Natural killer cell (primary cell): ENCODE measurements at places on chromosomes 3 and 15.

GRCh38 chr3:55607844-55608243 lies 120.7 kb upstream of the WNT5A start:
- no peak overlapping the region for H3K27ac ChIP-seq
- no peak for DNase-seq
- no peaks in the 10 kb centered on the region for H3K4me1 ChIP-seq
- no peaks in the 10 kb centered on the region for H3K27me3 ChIP-seq
- H3K36me3 ChIP-seq = no peaks in the 10 kb centered on the region
- H3K4me3 ChIP-seq = no peak overlapping the region

DNA sequence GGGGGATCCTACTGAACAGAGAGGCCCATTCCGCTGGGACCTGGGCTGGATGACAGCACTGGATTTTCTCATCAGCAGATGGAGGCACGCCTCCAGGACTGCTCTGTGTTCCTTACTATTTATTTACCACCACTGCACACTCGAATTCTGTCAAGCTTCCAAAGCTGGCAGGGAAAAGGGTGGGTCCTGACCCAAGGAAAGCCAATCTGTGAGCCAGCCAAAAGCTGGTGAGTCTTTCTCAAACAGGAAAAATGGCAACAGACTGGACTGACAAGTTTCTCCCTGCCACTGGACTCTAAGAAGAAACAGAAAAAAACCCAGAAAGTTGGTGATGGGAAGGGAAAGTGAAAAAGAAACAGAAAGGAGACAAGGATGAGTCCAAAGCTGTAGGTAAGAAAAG lies 37.8 kb downstream of the CD47 start:
- peaks cover 2% of the 10 kb centered on the region for H3K4me1 ChIP-seq
- H3K27me3 ChIP-seq = no peaks in the 10 kb centered on the region
- H3K36me3 ChIP-seq = peaks cover 80% of the 10 kb centered on the region
- H3K4me3 ChIP-seq = no peak overlapping the region

- H3K27me3 ChIP-seq = no peaks in the 10 kb centered on the region
- H3K4me1 ChIP-seq = no peaks in the 10 kb centered on the region
- no peak for DNase-seq
- H3K4me3 ChIP-seq = no peak overlapping the region
- H3K36me3 ChIP-seq = no peaks in the 10 kb centered on the region
- H3K27ac ChIP-seq = no peak overlapping the region
Measured at GRCh38 chr15:27833178-27833577, 265.9 kb downstream of the OCA2 start.

- no peak overlapping the region for H3K4me3 ChIP-seq
- H3K27ac ChIP-seq = no peak overlapping the region
- DNase-seq = no peak
- H3K36me3 ChIP-seq = peaks cover 4% of the 10 kb centered on the region
- H3K27me3 ChIP-seq = no peaks in the 10 kb centered on the region
- H3K4me1 ChIP-seq = peaks cover 13% of the 10 kb centered on the region
Measured at GRCh38 chr3:13062647-13063046, 10.6 kb downstream of the IQSEC1 start.

GRCh38 chr3:168956076-168956475 lies 707.4 kb downstream of the MECOM start:
- H3K4me1 ChIP-seq = no peaks in the 10 kb centered on the region
- DNase-seq = no peak
- no peaks in the 10 kb centered on the region for H3K36me3 ChIP-seq
- H3K27me3 ChIP-seq = no peaks in the 10 kb centered on the region

DNA sequence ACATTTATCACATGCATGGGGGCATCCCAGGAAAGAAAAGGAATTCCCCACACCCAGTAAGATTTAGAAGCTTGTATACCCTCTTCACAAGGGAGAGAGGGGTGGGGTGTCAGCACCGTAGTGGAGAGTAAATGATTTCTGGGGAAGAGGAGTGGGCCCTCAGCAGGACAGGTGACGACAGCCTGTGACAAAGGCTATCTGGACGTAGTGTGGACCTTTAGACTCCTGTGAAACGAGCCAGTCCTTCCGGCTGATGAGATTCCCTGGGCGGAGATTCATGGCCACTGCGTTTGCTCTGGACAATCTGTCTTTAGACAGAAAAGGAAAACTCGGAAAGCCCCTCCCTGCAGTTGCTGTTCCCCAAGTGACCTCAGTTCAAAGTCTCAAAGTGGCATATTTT lies 1.7 kb upstream of the FAM3D start:
- H3K27me3 ChIP-seq = no peaks in the 10 kb centered on the region
- H3K4me3 ChIP-seq = no peak overlapping the region
- no peak for DNase-seq
- no peaks in the 10 kb centered on the region for H3K4me1 ChIP-seq
- H3K36me3 ChIP-seq = no peaks in the 10 kb centered on the region

DNA sequence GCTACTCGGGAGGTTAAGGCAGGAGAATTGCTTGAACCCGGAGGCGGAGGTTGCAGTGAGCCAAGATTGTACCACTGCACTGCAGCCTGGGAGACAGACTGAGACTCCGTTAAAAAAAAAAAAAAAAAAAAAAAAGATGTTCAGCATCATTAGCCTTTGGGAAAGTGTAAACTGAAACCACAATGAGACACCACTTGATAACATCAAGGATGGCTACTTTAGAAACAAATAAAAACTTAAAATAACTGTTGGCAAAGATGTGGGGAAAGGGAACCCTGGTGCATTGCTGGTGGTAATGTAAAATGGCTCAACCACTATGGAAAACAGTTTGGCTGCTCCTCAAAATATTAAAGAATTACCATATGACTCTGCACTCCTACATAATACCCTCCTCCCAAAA lies 1.9 kb downstream of the LEO1 start:
- H3K36me3 ChIP-seq = peaks cover under 1% of the 10 kb centered on the region
- no peaks in the 10 kb centered on the region for H3K27me3 ChIP-seq
- H3K4me3 ChIP-seq = no peak overlapping the region
- DNase-seq = peak; percentile 9

DNA sequence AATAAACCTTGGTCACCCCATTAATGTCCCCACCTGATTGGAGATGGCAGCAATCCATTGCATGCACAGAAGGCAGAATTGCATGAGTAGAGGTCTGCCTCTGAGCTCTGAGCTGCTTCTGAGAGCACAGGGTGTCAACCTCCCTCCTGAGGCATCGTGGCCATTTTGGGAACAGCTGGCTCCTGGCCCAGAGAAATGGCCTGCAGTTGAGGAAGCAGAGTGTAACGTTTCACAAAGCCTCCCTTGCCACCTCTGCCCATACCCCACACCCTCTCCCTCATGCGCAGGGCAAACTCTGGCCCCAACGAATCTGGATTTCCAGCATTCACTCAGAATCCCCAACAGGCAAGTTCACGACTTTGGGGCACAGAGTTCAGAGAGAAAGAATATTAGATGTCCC lies 198.9 kb downstream of the ADAMTS9 start:
- no peak overlapping the region for H3K4me3 ChIP-seq
- DNase-seq = no peak
- H3K36me3 ChIP-seq = no peaks in the 10 kb centered on the region
- H3K27me3 ChIP-seq = peaks cover 4% of the 10 kb centered on the region

DNA sequence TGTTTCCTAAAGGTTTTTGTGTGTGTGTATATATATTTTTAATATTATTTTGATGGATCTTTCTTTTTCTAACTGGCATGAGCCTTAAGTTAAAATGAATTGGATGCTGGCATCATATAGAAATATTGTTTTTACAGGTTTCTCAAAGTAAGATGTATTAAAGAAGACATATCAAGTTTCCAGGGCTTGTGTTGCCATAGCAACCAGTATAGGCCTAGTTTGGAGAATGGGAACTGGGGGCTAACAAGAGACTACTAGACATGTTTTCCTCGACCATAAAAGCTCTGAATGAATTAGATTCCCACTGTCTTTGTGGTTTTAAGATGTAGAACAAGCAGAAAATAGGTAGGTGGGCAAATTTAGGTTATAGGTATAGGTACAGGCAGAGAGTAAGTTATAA lies 771.4 kb downstream of the TUSC7 start:
- no peak overlapping the region for H3K4me3 ChIP-seq
- no peaks in the 10 kb centered on the region for H3K4me1 ChIP-seq
- DNase-seq = no peak
- H3K27me3 ChIP-seq = no peaks in the 10 kb centered on the region
- no peak overlapping the region for H3K27ac ChIP-seq

DNA sequence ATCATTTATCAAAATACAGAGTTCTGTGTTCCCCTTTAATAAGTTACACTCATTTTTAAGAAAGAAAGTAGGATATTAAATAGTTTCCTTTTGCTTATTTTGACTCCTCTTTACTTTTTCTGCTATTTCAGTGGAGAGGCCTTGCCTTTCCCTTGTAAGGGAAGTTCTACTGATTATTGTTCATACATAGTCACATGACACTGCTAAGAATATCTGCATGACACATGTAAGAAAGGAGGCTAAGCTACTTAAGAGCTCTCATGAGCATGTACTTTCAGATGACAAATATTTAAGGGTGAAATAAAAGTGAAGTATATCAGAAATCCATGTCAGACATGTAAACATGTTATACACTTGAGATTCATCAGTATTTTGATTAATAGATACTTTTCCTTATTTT lies 39.0 kb downstream of the MYRIP start:
- no peaks in the 10 kb centered on the region for H3K4me1 ChIP-seq
- no peak overlapping the region for H3K4me3 ChIP-seq
- no peaks in the 10 kb centered on the region for H3K27me3 ChIP-seq
- no peak for DNase-seq
- H3K27ac ChIP-seq = no peak overlapping the region

- H3K27me3 ChIP-seq = no peaks in the 10 kb centered on the region
- no peaks in the 10 kb centered on the region for H3K36me3 ChIP-seq
- no peak overlapping the region for H3K4me3 ChIP-seq
- no peaks in the 10 kb centered on the region for H3K4me1 ChIP-seq
- DNase-seq = no peak
Measured at GRCh38 chr3:144544871-144545270, 573.2 kb downstream of the DIPK2A start.

- H3K27ac ChIP-seq = no peak overlapping the region
- H3K27me3 ChIP-seq = peaks cover 5% of the 10 kb centered on the region
- H3K4me3 ChIP-seq = no peak overlapping the region
- H3K36me3 ChIP-seq = no peaks in the 10 kb centered on the region
Measured at GRCh38 chr15:70876011-70876410, 16.2 kb downstream of the THAP10 start.

DNA sequence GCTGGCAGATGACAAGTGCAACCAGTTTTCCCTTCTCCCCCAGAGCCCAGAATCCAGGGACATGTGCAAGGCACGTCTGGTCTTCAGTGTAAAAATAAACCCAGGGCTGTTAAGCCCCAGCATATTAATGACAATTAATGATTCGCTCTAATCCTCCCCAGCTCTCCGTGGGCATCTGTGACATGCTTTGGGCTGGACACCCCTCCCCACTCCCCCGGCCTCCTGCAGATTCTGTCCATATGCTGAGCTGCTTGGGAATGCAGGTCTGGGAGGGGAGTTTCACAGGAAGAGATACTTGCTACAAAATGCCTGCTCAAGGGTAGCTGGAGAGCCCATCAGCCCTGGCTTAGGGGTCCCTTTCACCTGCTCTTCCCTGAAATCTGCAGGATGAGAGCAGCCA lies 43.0 kb upstream of the NTRK3 start:
- no peaks in the 10 kb centered on the region for H3K27me3 ChIP-seq
- no peak overlapping the region for H3K27ac ChIP-seq
- no peak overlapping the region for H3K4me3 ChIP-seq
- H3K4me1 ChIP-seq = no peaks in the 10 kb centered on the region
- no peak for DNase-seq

DNA sequence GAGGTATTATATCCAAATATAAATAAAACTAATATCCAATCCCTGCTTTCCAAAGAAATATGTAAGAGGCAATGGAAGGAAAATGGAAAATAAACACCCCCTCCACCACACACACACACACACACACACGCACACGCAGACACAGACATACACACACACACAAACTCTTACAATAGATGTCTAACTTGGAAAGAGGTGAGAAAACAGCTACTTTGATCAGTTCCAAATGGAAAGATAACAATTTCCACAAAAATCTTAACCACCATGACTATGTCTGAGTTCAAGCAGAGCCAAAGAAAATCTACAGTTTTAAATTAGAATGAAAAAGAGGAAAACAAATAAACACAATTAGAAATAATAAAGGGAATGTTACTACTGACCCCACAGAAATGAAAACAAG lies 285.3 kb upstream of the TGFBR2 start:
- H3K4me3 ChIP-seq = no peak overlapping the region
- DNase-seq = no peak
- no peak overlapping the region for H3K27ac ChIP-seq
- H3K27me3 ChIP-seq = no peaks in the 10 kb centered on the region
- H3K36me3 ChIP-seq = no peaks in the 10 kb centered on the region

DNA sequence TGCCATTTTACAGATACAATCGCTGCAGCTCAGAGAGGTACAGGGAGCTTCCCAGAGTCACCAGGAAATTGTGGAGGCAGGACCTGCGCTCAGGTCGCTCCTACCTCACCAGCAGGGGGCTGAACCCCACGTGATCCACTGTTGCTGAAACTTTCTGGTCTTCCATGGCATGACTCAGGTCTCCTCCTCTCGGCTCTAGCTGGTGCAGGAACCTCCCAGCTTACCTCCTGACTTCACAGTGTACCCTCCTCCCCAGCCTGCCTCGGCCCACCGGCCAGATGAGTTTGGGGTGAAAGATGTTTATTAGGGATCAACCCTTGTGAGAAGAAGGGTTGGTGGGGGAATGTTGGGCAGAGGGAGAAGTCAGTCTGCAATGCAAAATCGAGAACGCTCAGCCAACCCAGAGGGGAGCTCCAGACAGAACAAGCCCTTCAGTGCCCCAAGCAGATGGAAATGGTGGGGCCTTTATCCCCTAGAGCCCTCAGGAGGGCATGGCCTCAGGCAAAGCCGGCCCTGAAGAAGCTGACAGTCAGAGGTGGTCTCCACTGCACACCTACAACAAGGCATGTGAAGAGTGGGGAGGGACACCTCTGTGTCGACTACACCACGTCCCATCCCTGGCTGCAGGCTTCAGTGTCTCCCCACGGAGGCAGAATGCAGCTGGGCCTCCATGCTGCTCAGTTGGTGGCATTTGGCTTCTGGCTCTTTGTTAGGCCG lies 118.6 kb upstream of the PRR20G start:
- peak; percentile 8 for DNase-seq
- H3K36me3 ChIP-seq = no peaks in the 10 kb centered on the region
- H3K27me3 ChIP-seq = no peaks in the 10 kb centered on the region

GRCh38 chr3:189799366-189799765 lies 168.2 kb downstream of the TP63 start:
- no peak for DNase-seq
- peaks cover 2% of the 10 kb centered on the region for H3K27me3 ChIP-seq
- no peaks in the 10 kb centered on the region for H3K4me1 ChIP-seq
- H3K27ac ChIP-seq = no peak overlapping the region
- H3K36me3 ChIP-seq = no peaks in the 10 kb centered on the region

- no peaks in the 10 kb centered on the region for H3K27me3 ChIP-seq
- H3K36me3 ChIP-seq = no peaks in the 10 kb centered on the region
- peak overlapping the region; percentile 49 for H3K4me3 ChIP-seq
- H3K4me1 ChIP-seq = peaks cover 27% of the 10 kb centered on the region
- peak; percentile 45 for DNase-seq
- peak overlapping the region; percentile 63 for H3K27ac ChIP-seq
Measured at GRCh38 chr3:169813757-169814517, 1.2 kb upstream of the LRRC34 start.
